Right renal pelvis (tissue), 4 donors: ENCODE measurements at places on chromosomes 4 and X.

- no peak for DNase-seq
These were observed 218.9 kb upstream of the PPP1R2C start for GRCh38 chrX:42996861-42997260.

GRCh38 chr4:76430519-76431388, 4.3 kb upstream of the SHROOM3 start:
- no peak for DNase-seq

DNA sequence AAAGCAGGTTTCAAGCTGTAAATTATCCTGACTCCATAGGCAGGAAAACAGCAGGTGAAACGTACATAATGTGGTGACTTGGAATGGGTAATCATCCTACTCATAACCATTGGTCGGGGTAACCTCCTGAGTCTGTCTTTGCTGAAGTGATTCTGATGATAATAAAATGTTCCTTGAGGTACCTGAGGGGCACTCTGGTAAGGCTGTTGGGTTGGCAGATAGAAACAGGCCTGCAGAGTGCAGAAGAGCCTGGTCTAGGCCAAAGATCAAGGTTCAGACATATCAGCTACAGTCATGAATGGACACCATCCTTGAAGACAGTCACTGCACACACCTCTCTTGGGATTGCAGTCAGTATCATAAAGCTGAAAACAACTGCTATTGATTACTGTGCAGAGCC, 174.7 kb upstream of the RPL34 start:
- DNase-seq: no peak

DNA sequence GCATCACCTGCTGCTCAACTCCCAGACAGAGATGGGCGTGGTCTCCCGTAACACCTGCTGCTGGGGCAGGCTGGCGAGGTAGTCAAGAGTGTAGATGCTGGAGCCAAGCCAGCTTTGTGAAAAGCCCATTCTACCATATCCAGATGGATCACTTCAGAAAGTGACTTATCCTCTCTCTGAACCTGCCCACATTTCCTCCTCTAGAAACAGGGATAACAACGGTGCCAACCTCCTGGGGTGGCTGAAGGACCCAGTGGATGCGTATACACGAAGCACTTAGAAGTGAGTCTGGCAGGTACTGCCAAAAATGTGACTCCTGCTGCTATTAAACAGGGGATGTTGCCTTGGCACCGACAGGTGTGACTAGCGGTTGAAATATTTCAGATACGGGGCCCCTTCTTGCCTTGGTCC, 95.8 kb downstream of the SORBS2 start:
- no peak for DNase-seq

DNA sequence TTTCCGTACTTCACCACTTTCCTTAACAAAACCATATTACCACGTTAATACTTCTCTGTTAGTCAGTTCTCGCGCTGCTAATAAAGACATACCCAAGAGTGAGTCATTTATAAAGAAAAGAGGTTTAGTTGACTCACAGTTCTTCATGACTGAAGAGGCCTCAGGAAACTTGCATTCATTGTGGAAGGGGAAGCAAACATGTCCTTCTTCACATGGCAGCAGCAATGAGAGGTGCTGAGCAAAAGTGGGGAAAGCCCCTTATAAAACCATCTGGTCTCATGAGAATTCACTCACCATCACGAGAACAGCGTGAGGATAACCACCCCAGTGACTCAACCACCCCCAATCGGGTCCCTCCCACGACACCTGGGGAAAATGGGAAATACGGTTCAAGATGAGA, 289.8 kb upstream of the CLNK start:
- DNase-seq: no peak

- no peak for DNase-seq
These were observed 61.4 kb upstream of the ENPEP start for GRCh38 chr4:110414561-110414920.

DNA sequence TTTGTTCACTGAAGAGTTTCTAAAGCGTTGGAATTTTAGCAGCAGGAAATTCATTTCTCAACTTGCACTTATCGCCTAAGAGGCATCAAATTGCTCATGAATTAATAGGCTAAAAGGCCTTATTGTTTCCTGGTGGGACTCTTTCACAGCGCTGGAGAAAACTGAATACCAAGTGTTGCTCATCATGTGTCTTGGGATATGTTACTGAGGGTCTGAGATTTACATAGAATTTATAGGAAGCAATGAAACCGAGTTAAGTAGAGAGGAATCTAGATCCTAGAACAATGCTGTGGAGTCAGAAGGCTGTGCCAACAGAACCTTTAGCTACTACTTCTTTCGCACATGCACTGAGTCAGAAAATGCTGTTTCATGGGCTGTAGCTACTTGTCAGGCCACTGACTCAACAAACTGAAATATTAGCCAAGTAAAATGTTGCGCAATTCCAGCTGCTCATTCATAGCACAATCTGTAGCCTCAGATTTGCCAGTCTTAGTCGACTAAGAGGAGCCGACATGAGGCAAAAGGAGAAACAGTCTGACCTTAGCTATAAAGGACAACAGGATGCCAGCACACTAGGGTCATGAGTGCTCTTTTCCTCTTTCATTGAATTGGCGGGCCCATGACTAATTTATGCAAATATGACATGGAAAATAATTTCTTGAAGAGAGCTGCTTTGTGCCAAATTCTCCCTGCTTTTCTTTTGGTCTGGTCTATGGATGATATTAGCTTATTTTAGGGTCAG, 35.9 kb upstream of the CXCL8 start:
- DNase-seq: no peak

- no peak for DNase-seq
These were observed 61.3 kb upstream of the PRRG1 start for GRCh38 chrX:37287741-37288444.

- DNase-seq: no peak
These were observed 31.7 kb downstream of the PSAPL1 start for GRCh38 chr4:7403001-7403400.

DNA sequence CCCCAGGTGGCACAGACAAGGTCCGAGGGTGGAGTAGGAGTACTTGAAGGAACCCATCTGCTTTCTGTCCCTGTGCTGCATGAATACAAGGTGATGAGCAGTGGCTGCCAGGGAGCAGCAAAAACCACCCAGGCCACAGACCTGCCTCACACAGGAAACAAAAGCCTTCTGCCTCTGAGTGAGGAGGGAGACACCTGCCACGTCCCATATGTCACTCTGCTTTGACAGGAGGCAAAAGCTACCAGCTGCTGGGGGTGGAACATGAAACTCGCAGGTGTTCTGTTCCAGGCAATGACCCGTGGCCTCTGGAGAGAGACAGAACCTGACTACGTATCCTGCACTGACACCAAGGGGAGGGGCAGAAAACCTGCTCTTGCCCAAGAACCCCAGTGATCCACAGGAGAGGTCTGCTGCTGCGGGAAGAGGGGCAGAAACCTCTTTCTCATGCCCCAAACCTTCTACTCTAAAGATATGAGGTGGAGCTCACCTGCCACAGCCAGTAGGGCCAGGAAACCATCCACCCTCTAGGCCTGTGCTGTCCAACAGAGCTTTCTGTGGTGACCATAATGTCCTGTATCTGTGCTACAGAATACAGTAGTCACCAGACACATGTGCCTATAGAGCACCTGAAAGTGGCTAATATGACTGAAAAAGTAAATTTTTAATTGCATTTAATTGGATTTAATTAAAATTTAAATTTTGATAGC, 172.9 kb downstream of the PRDM5 start:
- DNase-seq: no peak

- no peak for DNase-seq
These were observed 516.2 kb upstream of the ADGRL3 start for GRCh38 chr4:60683973-60684372.

DNA sequence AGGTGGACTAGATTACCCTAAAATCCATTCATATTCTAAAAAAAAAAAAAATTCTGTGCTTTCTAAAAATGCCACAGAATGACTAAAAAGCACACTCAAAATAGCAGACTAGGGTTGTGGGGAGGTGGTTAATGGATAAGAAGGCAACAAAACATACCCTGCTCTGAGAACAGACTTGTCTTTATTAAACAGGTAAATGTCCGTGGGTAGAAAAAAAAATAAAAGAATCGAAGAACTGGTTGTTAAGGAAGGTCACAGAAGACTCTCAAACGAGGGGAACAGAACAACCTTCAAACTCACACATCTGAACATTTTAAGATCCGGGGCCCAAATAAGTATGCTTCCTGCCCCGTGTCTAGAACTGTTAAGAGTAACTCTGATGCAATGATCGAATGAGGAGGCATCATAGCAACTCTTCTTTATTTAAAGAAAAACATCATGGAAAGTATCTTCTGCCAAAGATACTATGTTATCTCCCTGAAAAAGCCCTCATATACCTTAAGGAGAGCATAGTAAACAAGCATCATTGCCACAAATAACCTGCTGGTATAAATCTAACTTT, 68.4 kb downstream of the ELF2 start:
- no peak for DNase-seq

- DNase-seq: no peak
These were observed 618 bp downstream of the RBBP7 start for GRCh38 chrX:16869393-16870094.

- DNase-seq: no peak
These were observed 191.2 kb downstream of the CFAP299 start for GRCh38 chr4:80526697-80527096.

GRCh38 chr4:84792366-84793301, 173.9 kb downstream of the WDFY3 start:
- DNase-seq: no peak

- DNase-seq: no peak
These were observed 23.1 kb upstream of the ARMCX2 start for GRCh38 chrX:101682723-101683122.

DNA sequence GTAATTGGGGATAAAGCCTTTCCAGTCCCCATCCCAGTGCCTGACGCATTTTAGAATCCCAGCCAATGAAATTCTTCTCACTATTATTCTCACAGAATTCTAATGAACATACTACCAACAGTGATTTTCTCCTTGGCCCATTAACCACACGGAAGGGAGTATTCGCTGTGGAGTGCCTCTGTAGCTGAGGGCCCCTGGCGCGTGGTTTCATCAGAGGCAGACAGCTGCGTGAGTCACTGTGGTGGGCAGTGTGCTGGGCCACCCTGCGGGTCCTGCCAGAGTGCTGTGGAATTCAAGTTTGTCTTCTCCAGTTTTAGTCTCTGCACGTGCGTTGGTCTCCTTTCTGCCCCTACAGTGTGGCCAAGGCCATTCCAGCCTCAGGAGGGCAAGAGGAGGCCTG, 335.4 kb upstream of the FAT1 start:
- no peak for DNase-seq

- DNase-seq: peak; percentile 30
These were observed 82.2 kb downstream of the STOX2 start for GRCh38 chr4:183986971-183987946.

DNA sequence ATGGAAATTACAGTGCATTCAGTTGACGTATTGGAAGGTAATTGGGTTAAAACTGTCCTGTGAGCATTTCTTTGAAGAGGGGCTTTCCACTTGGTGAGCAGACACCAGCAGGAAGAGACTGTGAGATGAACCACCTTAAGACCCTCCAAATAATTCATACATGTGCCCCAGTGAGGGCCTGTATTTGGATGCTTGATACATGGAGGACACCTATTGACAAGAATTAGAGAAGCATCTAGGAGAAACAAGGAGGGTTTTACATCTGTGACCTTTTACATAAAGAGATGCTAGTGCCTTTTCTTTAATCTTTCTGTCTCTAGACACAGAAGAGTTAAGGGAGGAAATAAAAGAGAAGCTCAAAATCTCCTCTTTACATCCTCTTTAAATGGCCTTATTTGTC, 1115.3 kb upstream of the IGFBP7 start:
- no peak for DNase-seq

GRCh38 chrX:137926090-137926489, 360.2 kb downstream of the ZIC3 start:
- DNase-seq: no peak

DNA sequence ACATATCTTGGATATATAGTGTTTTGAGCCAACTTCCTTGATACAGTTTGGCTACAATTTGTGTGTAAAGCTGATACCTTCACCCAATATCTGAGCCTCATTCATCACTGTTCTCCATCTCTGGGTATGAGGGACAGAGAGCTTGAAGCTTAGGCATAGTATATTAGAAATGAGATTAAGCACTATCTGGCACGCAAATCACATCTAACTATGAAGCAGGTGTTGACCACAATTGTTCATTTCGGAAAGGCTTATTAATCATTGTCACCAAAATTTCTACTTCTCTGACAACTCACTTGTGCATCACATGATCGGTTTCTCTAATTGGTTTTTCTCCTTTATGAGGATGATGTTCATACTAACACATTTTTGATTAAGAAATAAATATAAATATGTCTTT, 2.1 kb upstream of the POF1B start:
- no peak for DNase-seq

- no peak for DNase-seq
These were observed 3.2 kb upstream of the PCDH19 start for GRCh38 chrX:100413229-100413628.

DNA sequence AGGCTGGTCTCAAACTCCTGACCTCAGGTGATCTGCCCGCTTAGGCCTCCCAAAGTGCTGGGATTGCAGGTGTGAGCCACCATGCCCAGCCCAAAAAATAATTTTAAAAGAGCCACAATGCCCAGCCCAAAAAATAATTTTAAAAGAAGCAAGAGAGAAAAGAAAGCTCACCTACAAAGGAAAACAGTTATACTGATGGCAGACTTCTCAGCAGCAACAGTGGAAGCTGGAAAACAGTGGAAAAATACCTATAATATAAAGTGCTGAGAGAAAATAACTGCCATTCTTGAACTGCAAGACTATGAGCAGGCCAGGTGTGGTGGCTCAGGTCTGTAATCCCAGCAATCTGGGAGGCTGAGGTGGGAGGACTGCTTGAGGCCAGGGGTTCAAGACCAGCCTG, 13.3 kb upstream of the HMGB2 start:
- DNase-seq: no peak

GRCh38 chrX:111170017-111170416, 74.0 kb downstream of the PAK3 start:
- no peak for DNase-seq

GRCh38 chrX:45154033-45154360, 46.7 kb downstream of the DIPK2B start:
- no peak for DNase-seq

GRCh38 chr4:178612733-178613132, 1170.5 kb upstream of the AGA start:
- no peak for DNase-seq

DNA sequence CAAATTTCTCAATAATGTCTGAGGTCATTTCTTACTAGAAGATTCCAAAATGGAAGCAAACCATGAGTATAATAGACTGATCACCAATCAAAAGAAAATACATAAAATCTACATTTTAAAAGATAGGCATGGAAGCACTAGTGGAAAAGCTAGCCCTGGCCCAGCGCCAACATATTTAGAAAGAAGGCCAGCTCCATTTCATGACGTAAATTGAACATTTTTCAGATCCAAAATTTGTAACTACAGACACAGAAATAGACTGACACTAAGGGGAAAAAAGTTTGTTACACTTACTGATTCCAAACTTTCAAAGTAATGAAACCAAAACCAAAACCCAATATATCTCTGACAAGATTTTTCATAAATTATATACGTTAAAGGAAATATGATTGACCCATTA, 117.7 kb downstream of the ADAMTS3 start:
- no peak for DNase-seq

GRCh38 chr4:39369301-39369700, 3.1 kb upstream of the RFC1 start:
- no peak for DNase-seq

GRCh38 chr4:66555301-66555700, 885.0 kb upstream of the EPHA5 start:
- no peak for DNase-seq
